ENCODE measurements at places on chromosomes 5 and 9.

DNA sequence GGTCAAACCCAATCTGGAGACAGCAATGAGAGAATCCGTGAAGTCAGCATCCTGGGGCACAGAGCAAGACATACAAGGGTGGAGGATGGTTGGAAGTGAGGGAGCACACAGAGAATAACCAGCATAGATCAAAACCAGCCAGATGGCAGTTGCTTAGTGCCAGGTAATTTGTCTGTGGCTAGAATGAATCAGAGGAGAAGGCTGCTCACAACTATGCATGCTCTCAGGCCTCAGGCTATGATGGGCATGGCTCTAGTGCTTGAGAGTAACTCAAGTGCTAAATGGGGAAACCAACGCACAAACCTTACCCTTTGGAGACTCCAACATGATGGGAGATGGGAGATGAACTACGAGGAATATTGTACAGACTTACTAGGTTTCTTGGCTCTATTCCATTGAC lies 160.8 kb downstream of the DMRT2 start:
- DNase-seq: no peak

DNA sequence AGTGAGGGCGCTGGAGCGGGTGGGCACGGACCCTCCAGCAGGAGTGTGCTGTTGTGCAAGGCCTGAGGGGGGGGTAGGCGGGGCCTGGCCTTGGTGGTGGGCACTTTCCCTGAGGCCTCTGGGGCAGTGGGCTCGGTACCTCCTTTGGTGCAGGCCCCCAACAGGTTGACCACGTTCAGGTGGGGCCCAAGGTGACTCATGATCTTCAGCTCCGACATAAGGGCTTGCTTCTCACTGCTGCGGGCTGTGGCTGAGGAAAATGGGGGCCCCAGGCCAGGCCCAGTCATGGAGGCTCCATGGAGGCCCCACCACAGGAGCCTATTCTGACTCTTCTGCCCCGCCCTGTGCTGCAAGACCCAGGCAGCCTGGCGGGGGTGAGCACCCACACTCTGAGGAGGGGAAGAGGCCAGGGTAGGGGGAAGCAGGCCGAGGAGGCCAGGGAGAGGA lies 31.5 kb downstream of the PDGFRB start:
- no peak for DNase-seq

- no peak for DNase-seq
Measured at GRCh38 chr5:171474230-171474813, 54.9 kb downstream of the FGF18 start.

GRCh38 chr5:9512457-9512856 lies 33.4 kb downstream of the SEMA5A start:
- no peak for DNase-seq

- peak; percentile 47 for DNase-seq
Measured at GRCh38 chr9:76462126-76462525, 3.1 kb downstream of the GCNT1 start.

GRCh38 chr9:127273326-127273725 lies 8.8 kb downstream of the GARNL3 start:
- no peak for DNase-seq

- DNase-seq: no peak
Measured at GRCh38 chr5:90014420-90014819, 395.1 kb downstream of the CETN3 start.

DNA sequence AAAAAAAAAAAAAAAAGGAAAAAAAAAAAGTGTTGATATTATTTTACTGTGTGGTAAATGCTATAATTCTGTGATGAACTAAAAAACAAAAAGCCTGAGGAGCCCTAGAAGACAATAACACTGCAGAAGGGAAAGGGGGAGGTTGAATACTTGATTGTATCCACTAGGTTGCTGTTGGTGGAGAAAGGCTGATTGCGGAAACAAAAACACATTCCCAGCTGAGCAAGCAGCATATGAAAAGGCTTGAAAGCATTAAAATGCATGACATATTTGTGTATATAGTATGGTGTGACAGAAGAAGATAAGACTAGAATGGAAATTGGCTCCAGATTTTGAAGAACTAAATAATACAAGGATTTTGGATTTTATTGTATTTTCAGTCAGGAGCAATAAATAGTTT lies 8.9 kb downstream of the RABGAP1 start:
- no peak for DNase-seq

- DNase-seq: no peak
Measured at GRCh38 chr5:14149672-14150274, 6.6 kb downstream of the TRIO start.

GRCh38 chr5:134136771-134137170 lies 22.3 kb downstream of the TCF7 start:
- DNase-seq: no peak

DNA sequence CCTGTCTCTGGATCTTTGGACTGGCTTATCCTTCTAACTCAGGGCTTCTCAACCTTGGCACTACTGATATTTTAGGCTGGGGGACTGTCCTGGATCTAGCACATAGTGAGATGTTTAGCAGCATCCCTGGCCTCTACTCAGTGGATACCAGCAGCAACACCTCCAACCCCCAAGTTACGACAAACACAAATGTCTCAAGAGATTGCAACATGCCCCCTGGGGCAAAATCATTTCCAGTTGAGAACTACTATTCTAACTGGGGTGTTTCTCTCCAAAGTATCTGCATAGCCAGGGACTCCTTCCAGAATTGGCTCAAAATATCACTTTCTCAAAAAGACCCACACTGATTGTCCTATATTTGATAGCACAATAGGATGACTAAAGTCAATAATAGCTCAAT lies 7.2 kb upstream of the TLR4 start:
- no peak for DNase-seq
